ENCODE measurements at places on chromosomes 7 and 10.

- no peak for DNase-seq
Measured at GRCh38 chr7:65475040-65475726, 101.5 kb downstream of the ZNF92 start.

DNA sequence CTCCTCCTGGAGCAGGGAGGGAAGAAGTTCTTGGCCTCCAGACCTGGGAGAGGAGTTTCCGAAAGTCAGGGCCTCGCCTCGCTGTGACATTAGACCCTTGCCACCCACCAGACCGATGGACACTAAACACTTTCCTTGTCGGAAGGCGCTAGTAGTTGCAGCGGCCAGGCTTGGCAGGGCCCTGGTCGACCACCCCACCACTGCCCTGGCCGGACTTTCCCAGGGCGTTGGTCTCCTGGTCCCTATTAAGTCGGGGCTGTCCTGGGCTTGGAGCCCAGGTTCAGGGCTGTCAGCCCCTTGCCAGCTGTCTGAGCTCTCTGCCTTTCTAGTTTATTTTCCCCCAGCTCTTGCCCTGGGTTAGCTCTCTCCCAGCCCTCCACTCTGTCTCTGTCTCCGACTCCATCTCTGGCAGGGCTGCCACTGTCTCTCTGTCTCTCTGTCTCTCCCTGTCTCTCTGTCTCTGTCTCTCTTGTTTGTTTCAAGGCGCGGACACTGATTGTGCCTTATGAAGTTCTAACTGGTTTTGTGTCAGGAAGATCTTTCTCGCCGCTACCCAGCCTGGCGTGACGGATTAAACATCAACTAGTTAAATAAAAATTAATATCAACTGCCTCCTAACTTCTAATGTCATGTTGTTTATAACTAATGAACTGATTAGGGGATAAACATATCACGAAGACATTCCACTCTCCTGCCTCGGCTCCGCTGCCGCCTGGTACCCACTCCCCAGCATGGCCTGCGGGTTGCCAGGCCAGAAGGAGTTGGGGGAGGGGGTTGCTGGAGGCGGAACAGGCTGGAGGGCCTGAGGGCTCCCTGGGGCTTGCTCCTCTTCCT, 13.8 kb upstream of the PAX2 start:
- DNase-seq, result no peak

GRCh38 chr10:30573721-30574431, 55.7 kb downstream of the LYZL2 start:
- no peak for DNase-seq

DNA sequence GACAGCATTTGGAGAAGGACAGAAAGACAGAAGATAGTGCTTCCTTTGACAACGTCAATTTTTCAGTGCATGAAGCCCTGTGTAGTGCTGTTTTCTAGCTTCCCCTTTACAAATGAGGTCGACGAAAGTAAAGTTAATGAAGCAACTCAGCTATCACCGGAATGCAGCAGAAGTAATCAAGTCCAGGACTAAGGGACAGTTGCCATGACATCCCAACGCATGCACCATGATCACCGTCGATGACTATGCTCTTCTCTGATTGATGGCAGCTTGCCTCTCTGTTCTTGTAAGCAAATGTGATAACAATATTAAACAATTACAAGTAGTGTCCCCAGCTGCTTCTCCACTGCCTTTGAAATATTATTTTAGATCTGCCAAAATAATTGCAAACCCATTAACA, 205.8 kb downstream of the FRMD4A start:
- no peak for DNase-seq

DNA sequence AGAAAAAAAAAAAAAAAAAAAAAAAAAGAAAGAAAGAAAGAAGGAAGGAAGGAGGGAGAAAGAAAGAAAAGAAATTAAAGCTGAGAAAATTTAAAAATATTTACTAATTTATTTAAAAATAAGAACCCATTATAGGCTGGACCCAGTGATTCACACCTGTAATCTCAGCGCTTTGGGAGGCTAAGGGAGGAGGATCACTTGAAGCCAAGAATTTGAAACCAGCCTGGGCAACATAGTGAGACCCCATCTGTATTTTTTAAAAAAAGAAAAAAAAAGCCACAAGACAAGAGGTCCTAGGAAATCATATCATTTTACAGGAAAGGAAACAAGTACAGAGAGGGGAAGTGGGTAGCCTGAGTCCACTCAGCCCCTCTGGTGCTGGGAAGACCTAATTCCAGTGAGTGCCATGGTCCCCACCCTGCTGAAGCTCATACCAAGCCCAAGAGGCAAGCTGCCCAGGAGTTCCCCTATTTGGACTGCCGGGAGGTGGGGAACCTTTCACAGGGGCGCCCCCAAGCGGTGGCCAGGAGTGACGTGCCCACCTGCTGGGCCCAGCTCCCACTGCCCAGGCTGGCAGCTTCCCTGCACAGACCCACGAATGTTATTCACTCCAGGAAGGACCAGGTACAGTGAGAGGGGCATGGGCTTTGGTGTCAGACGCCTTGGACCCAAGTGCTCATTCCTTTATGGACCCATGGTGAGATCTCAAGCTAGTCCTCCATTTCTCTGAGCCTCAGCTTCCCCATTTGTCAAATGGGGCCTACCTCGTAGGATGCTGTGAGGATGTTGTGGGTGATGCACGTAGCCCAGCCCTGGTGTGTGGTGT, 133.6 kb downstream of the ZMIZ1 start:
- no peak for DNase-seq

DNA sequence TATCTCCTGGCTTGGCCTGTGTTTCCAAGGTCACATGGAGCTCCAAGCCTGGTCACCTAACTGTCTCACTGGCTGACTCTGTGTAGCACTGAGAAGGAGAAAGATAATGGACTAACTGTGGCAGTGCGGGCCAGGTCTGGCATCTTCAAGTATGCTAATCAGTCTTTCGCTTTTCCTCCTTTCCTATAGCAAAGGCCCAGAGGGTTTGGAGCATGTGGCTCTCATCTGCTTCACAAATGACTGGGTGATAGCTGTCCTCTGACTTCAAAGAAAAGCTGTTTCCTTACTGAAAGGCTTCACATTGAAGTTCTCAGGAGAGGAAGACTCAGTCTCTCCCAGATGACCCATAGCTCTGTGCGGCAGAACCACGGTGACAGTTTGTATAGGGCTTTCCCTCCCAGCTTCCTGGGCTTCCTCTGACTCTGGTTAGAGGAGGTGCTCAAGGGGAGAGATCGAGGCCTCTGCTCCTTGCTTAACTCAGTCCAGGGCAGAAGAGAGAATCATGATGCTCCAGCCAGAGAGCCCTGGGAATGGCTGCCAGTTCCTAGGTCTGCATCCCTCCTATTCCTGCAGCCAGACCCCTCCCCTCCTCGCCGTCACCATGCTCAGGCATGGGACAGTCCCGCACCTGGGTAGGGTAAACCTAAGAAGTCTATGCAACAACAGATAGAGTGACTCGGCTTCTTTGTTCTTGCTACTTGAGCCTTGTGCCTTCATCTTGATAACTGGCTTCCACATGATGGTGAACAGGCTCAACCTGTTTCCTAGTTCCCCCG, 72.3 kb downstream of the CCDC71L start:
- no peak for DNase-seq

DNA sequence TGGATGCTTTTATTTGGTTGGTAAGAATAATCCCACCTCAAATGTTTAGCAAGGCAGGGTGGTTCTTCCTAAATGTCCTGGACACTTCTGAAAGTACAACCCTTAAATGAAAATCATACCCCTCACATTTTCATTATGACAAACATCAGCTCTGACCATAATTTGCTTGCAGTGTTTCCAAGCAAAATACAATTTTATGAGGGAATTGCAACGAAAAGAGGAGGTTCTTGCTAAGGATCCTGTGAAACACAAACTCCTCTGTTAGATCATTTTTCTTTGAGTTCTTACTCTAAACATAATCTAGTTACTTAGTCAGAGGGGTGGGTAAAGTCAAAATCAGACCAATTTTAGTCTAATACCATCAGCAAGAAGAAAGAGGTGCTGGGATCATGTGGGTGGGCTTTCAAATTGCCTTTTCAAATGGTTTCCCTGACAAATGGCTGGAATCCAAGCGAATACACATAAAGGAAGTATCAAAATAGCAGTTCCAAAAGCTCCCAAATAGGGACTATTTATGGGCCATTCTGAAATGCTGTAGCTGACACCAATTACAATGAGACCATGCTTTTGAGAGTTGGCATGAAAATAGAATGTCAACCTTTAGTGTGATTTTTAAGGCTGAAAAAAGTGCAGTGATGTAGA, 164.9 kb upstream of the INHBA start:
- DNase-seq, result no peak

GRCh38 chr10:114374053-114374791, 30.1 kb downstream of the AFAP1L2 start:
- DNase-seq, result no peak
